ENCODE measurements at places on chromosomes 11 and 22.

- DNase-seq: no peak
Observed at GRCh38 chr11:127252321-127252720, 251.8 kb upstream of the KIRREL3 start.

DNA sequence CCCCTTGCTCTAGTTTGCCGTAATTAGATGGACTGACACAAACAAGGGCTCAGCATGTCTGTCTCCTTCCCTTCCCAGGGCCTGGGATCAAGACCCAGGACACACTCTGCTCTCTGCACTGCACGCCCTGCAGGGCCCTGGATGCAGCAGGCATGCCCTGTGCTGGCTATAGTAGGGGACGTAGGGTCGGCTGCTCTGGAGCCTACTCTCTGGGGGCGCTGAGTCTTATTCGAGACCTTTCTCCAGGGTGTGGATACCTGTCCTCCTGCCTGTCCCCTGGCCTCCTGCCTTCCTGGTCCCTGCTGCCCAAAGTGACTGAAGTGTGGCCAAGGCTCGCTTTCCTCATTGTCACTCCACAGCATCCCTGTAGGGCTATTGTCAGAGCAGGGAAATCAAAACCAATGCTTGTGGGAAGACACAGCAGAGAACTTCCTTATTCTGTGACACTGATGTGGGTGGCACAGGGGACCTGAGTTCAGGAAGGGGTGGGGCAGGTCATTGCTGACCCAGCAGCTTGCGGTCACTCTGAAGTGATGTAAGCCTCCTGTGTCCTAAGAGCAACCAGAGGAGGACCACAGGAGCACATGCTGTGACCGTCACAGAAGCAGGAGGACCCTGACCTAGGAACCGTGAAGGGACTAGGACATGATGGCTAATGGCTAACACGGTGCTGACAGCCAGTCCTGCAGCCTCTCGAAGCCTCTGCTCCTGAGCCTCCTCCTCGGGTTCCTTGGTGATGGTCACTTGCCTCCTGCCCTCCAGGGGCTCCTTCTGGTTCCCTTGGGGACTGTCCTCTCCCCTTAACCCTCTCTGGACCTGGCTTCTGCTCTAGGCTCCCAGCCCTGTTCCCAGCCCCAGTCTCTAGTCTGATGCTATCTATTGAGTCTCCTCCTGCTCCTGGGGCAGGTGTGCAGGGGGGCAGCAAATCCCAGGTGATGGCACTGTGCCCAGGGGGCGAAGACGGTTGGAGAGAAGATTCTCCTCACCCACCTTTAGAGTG lies 10.3 kb downstream of the APOBEC3A start:
- DNase-seq: no peak

DNA sequence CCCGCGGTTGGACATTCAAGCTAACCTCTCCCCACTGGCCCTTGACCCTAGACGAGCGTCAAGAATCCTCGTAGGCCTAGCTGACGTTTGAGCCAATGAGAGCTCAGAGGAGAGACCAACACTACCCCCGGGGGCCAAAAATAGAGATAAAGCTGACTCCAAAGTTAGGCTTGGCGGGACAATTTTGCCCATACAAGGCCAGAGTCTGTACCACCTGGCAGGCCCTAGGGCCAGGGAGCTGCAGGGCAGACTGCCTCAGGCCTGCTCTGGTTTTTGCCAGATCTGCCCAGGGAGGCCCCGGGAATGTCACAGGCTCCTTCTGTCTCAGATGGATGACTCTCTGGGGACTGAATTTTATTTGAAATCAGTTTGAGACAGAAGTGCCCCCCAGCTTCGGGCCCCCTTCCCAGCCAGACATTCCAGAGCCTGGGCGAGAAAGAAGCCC lies 40.8 kb upstream of the ACCSL start:
- DNase-seq: no peak

GRCh38 chr11:67178421-67178820 lies 59.4 kb downstream of the KDM2A start:
- no peak for DNase-seq

DNA sequence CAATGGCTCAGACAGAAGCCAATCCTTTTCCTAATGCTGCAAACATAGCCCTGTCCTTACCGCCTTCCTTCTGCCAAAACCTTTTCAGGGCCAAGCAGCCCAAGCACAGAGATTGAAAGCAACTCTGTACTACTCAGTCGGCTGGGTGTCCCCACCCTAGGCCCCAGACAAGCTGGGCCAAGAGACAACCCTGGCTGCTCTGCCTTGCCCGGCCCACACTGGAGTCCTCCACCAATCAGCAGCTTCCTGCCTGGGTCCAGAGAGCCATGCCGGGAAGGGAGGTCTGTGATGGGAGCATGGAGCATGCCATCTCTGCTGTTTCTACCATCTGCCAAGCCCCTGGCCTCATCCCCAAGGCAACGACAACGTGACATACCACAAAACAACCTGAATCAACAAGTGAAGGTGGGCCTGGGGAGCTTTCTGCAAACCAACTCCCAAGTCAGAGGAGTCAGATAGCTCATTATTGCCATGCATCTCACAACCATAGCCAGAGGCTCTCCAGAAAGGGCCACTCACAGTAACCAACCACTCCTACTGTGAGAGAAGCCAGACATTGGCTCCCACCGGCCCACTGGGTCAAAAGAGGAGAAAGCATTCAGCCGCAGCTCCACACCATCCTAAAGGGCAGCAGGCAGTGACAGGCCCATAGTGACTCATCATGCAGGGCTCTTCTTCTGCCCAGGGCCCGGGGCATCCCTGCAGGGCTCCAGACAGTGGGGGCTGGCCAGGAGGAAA lies 18.2 kb downstream of the PATZ1 start:
- no peak for DNase-seq

GRCh38 chr11:42054351-42054900 lies 595.0 kb upstream of the LRRC4C start:
- DNase-seq: no peak

- no peak for DNase-seq
Observed at GRCh38 chr11:26037716-26038115, 294.2 kb upstream of the ANO3 start.

- DNase-seq: no peak
Observed at GRCh38 chr22:35598396-35598710, 18.8 kb downstream of the MB start.

GRCh38 chr22:29348956-29349355 lies 33.5 kb upstream of the RASL10A start:
- DNase-seq: no peak

DNA sequence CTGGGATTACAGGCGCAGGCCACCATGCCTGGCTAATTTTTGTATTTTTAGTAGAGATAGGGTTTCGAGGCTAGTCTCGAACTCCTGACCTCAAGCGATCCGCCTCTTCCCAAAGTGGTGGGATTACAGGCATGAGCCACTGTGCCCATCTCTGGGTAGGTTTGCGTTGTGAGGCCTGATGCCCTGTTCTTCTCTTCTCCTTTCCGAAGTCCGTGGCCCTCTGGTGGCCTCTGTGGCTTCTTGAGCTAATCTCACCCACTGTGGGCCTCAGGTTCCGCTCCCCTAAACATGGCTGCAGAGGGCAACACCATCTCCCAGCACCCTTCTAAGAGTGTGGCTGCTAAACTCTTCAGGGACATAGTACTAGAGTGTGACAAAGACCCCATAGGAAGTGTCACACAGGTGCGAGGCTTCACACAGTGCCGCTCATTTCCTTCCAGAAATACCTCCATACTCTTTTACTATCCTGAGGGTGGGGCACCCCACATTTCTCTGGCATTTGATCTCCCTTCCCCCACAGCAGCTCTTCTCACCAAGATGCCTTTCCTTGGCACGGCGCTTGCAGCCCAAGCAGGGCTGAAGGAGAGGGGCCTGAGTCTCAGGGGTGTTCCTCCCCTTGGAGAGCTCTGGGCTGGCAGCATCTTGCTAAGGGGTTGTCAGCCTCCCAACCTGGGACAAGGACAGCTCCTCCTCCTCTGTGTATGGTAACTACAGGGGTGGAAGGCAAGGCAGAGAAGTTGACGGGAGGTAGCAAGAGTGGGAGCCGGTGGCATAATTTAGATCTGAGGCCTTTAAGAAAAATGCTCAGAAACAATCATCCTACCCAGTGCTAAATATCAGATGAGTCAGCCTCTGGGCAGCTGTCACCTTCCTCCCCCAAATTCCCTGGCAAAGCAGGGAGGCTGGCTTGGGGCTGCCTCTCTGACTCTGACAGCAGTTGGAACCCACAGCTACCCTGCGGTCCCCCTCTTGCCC lies 6.1 kb downstream of the THY1 start:
- no peak for DNase-seq

- DNase-seq: no peak
Observed at GRCh38 chr11:122441666-122442035, 213.9 kb upstream of the UBASH3B start.

DNA sequence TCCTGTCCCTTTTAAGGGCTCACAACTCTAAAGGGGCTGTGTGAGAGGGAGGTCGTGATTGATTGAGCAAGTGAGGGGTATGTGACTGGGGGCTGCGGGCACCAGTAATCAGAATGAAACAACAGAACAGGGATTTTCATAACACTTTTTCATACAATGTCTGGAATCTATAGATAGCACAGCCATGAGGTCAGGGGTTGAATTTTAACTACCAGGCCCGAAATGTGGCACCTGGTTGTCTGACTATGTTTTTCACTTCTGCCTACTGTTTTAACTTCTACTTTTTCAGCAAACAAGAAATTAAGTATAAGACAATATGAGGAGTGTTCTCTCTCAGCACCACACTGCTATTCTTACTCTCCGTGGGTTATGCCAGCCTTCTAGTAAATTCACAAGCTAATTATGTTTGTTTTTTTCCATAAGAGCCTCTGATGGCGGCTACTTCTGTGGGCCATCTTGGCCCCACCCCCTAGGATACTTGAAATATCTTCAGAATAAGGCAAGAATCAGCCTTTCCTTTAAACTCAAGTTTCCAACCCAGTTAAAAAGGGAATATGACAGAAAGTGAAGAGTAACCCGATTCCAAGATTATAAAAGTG lies 552.8 kb upstream of the CHORDC1 start:
- no peak for DNase-seq

GRCh38 chr11:763073-763463 lies 14.2 kb downstream of the GATD1 start:
- DNase-seq: no peak

- no peak for DNase-seq
Observed at GRCh38 chr11:12408156-12408770, 30.9 kb downstream of the PARVA start.

DNA sequence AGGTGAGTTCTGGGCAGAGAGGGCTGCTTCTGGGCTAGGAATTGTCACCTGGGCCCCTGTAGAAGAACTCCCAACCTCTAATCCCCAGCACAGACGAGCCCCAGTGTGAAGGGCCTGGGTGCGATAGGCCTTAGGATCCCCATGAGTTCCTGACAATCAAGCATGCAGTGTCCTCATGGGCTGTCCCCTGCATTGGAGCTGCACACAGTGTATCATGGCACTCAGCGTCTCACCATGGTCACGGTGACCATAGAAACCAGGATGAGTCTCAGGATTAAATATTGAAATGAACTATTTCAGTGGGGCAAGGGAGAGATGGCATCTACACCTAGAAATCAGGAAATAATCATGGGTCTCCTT lies 292 bp downstream of the SCGB2A1 start:
- DNase-seq: no peak

DNA sequence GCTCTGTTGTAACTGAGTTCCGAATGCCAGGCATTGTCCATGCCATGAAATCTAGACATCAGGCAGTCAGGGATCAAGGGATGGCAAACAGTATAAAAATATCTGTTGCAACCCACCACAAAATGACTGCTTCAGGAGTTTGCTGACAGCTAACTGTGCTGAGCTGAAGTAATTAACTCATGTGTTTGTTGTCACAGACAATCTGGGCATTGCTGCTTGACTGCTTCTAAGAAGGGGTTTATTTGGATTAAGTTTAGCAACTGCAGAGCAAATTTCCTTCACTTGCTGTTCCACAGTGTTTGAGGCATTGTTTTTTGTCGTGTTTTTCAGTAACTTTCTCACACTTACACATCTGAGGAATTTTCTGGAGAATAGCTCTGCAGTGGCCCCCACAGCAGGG lies 30.4 kb downstream of the BSX start:
- DNase-seq: no peak

GRCh38 chr11:93942176-93942575 lies 79.0 kb upstream of the HEPHL1 start:
- DNase-seq: no peak

GRCh38 chr11:65377036-65377435 lies 5.4 kb downstream of the SLC25A45 start:
- no peak for DNase-seq

GRCh38 chr11:110951037-110951949 lies 239.1 kb upstream of the ARHGAP20 start:
- DNase-seq: no peak

DNA sequence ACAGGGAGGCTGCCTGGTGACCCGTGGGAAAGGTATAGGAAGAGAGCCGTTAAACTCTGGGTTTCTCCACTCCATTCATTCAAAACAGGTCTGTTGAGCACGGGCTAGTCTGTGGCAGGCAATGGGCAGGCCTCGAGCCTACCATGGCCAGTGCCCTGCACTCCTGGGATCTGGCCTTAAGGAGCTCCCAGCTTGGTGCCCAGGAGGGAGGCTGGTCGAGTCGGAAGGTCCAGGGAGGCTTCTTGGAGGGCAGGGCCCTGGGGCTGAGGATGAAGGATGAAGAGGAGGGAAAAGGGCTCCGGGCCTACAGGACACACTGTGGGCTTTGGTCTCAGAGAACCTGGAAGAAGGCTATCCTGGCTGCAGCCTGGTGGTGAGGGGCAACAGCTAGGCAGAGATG lies 41.9 kb upstream of the MN1 start:
- no peak for DNase-seq

GRCh38 chr11:59243633-59244032 lies 30.9 kb upstream of the MPEG1 start:
- DNase-seq: no peak

- no peak for DNase-seq
Observed at GRCh38 chr11:123479048-123479837, 49.2 kb downstream of the GRAMD1B start.

- DNase-seq: no peak
Observed at GRCh38 chr11:8067567-8067928, 13.5 kb upstream of the TUB start.

DNA sequence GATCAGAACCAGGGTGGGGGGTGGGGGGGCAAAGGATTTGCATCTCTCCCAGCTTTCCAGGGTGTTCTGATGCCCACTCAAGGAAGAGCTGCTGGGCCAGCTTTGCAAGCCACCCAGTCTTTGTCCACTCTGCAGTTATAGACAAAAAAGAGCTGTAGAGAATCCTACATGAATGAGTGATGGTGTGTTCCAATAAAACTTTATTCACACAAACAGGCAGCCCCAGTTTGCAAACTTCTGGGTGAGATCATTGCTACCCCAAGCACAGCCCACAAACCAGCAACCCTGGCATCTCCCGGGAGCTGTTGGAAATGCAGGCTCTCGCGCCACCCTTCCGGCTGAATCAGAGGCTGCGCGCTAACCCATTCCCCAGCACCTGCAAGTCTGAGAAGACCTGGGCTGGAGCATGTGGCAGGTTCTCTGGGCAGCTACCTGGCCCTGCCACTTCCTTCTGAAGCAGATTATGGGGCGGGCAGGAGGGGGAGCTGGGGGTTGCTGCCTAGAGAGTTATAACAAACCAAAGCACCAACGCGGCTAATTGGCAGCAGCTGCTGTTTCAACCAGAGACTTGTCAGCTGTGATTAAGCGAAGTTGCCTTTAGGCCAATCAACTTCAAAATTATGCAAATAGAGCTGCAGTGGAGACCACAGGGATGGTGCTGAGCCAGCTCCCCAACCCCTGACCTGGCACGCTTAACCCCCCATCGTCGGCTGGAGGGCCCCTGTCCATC lies 3.8 kb upstream of the SHISAL1 start:
- DNase-seq: no peak

All from stimulated activated CD8-positive, alpha-beta memory T cell treated with anti-CD3 and anti-CD28 coated beads, Interleukin-2, amount 100 ng/mL, for 1 hour (primary cell).